ENCODE measurements at places on chromosomes 16 and 17. TPM values are rescaled to one million over a fixed set of nuclear protein-coding genes. Genes with fewer than 3 reads are reported as not detected.

- DNase-seq = no peak
Observed at GRCh38 chr17:75498039-75498725, 17.2 kb downstream of the CASKIN2 start.

DNA sequence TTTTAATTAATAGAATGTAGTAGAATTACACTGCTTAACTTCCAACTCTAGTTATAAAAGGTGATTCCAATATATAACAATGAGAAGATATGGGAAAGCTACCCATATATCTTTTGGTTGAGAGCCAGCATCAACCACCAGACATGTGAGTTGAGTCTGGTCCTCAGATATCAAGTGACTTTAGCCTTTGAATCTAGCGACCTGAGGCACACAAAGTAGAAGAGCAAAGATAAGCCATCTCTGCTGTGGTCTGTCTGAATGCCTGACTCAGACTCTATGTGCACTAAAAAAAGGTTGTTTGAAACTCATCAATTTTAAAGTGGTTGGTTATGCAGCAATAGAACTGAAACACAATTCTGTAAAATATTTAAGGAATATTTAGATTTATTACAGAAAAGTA is 492.5 kb upstream of the SOX9 start:
- DNase-seq = no peak

The SPNS3 gene
- 5.2 TPM for polyA plus RNA-seq

DNA sequence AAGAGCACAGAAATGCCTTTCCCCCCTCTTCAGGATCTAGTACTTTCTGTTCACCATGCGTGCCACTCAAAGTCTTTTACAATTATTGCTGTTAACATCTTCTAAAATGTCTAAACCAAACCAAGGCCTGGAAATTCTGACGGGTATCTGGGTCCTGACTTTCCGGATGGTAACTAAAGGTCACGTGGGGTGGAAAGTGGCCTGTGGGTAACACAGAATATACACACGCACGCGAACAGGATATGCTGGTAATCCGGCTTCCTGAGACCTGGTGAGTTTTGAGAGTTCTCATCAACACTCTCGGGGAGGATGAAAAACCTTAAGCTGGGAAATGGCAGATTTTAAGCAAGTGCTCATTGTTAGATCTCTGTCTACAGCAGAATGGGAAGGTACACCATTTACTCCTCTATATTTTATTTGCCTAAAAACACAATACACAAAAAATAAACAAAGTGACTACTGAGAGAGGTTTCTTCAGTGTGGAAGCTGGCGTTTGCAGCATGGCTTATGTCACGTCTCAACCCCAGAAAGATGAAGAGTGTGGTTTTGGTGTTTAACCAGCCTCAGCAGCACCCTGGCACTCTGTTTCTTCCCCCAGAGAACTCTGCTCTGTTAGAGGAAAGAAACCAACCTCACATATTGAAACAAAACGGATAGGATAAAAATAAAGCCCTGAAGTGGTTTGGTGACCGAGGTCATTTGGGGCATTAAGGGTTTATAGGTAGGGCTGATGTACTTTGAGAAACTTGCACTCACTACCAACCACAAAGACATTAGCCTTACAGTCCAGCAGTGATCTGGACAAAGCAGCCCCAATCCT is 37.3 kb downstream of the SMG6 start:
- no peak for DNase-seq

The CHP2 gene
- 1.9 TPM for polyA plus RNA-seq

DNA sequence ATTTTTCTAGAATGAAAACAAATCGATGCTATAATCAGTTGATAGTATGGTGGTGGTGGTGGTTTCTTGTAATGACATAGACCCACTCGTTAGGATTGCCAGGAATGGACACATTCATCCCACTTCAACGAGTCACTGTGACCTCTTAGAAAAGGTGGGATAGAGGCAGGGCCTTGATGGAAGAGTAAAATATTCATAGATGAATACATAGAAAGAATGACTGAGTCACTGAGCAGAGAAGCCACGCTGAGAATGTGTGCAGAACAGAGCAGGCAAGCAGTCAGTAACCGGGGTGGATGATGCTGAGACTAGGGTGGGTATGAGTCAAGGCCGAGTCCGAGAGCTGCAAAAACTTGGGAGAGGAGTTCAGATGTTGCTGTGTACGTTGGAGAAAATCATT is 129.9 kb downstream of the PITPNC1 start:
- DNase-seq = no peak

The ACAP1 gene
- 7.6 TPM for polyA plus RNA-seq

DNA sequence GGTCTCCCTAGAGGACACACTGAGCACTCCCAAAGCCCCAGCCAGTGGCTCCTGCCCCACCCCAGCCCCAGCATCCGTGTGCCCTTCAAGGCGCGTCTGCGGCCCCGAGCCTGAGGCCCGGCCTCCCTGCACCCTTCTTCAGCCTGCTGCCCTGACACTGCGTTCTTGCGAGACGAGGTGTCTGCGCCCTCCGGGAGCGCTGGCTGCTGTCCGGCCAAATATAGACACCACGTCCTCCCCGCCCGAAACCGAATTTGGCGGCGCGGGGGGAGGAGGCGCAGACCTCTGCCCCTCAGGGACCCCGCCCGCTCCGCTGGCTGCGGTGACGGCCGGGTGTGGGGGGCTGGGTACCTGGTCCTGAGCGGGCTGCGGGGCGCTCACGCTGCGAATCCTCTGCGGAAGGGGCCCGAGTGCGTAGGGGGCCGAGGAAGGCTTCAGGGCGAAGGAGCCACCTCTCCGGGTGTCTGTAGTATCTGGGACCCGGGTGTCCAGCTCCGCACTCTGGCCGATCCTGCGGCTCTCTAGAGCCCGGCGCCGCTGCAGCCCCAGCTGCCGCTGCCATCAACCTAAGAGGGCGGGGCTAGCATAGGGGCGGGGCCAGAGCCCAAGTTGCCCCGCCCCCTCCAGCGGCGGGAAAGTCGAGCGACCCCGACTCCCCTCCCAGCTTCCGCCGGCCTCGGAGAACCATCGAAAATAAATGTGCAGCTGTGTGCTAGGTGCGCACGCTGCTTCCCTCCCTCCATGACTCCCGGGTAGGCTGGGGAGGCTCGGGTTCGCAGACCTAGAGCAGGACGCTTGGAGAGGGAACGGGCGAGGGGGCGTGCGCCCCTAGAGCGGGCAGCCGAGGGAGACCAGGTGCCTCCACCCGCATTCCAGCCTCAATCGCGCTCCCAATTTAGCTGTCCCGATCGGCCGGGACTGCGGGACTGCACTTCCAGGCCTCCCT is at the start of gene CORO6:
CORO6 (minus strand) TSS at position 576 of the 946 bp plus-strand sequence. CDS start 1,491 bp downstream, outside the sequence.
- DNase-seq = no peak

- no peak for DNase-seq
Observed at GRCh38 chr16:14251419-14251818, 180.3 kb downstream of the MRTFB start.

DNA sequence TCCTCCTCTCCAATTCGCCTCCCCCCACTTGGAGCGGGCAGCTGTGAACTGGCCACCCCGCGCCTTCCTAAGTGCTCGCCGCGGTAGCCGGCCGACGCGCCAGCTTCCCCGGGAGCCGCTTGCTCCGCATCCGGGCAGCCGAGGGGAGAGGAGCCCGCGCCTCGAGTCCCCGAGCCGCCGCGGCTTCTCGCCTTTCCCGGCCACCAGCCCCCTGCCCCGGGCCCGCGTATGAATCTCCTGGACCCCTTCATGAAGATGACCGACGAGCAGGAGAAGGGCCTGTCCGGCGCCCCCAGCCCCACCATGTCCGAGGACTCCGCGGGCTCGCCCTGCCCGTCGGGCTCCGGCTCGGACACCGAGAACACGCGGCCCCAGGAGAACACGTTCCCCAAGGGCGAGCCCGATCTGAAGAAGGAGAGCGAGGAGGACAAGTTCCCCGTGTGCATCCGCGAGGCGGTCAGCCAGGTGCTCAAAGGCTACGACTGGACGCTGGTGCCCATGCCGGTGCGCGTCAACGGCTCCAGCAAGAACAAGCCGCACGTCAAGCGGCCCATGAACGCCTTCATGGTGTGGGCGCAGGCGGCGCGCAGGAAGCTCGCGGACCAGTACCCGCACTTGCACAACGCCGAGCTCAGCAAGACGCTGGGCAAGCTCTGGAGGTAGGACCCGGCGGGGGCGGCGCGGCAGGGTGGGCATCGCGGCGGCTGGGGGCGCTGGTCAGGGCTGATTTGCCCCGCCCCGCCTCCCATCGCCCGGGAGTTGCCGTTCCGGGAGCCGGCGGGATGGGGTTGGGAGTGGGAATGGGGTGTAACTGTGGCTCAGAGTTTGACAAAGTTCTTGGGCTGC is 567 bp downstream of the SOX9 start:
- DNase-seq = no peak

- no peak for DNase-seq
Observed at GRCh38 chr16:71368958-71369357, 10.4 kb downstream of the CALB2 start.

The SRP68 gene
- 118 TPM for polyA plus RNA-seq

DNA sequence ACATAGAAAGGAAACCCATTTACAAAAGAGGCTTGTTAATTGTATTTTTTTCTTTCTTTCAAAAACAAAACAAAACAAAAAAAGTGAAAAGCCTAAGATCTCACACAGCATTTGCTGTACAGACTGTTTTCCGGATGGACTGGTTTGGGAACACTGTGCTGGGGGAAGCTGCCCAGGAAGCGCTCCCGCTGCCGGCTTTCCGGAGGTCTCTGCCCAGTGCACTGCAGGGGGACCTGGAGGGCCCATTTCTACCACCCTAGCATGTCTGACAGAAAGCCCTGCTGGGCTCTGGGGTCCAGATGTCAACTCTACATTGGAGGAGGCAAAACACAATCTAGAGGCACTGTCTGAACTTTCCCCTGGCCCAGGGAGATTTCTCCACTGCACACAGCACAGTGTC is 26.3 kb upstream of the CLEC18B start:
- DNase-seq = no peak

GRCh38 chr17:6555331-6556120 is 829 bp downstream of the PITPNM3 start:
- no peak for DNase-seq

GRCh38 chr17:80036715-80037477 is 454 bp downstream of the CCDC40 start:
- peak; percentile 64 for DNase-seq

The SYT17 gene
- polyA plus RNA-seq = 10.5 TPM

DNA sequence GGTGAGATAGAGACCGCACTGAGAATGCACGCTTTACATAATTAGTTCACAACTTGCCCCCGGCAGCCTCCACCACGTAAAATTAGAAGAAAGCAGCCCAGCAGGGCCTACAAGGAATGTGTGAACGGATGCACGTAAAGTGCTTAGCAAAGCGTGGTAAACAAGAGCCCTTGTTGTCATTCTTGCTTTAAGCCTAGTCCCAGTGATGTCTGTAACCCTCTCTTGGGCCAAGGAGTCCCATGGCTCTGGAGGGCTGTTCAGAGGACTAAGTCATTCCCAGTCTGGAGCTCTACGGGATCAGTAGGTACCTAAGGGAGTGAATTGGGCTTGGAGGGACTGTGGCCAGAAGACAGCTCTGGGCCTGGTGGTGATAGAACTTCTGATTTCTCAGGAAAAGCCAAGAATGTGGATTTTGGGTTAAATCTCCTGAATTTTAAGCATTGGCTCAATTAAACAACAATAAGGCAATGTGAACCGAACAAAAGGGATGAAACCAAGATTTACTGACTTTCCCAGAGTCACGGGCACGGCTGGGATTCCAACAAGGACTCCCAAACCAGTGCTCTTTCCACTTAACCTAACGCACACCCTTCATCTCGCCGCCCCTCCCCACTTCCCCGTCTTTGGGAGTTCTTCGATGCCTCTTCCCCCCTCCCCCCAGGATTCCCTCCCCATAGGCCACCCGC is 775 bp upstream of the CHP2 start:
- no peak for DNase-seq

- no peak for DNase-seq
Observed at GRCh38 chr17:77491921-77492445, 351.2 kb downstream of the SEC14L1 start.

DNA sequence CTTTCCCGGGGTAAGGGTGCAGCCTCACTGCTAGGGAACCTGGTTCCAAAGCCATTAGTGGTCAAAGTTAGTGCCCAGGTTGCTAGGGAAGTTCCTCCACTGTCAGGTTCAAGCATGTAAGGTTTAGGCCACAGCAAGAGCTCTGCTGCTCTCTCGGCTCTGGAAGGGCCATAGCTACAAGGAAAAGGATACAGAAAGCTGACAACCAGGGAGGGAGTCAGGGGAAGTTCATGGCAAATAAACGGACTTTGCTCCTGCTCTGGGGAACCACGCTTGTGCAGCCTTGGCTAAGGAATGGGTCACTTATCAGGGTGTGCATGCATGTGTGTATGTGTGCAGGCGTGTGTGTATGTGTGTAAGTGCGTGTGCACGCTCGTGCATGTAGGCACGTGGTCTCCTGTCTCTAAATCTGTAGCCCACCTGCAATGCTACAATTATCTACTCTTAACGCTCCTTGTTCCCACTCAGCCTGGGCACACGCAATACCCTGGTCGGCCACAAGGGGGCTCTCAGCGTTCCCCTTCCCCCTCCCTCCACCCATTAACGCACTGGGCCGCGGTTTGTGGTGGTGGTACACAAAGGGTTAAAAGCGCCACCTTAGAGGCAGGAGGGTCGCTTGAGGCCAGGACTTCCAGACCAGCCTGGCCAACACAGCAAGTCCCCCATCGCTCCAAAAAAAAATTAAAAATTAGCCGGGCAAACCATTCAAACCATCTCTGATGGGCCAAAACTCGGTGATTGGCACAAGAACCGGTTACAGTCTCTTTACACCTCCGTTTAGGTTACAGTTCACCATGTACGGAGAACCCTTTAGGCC is 48.4 kb upstream of the KDM8 start:
- DNase-seq = peak; percentile 26

- DNase-seq = no peak
Observed at GRCh38 chr17:70709596-70709995, 540.3 kb downstream of the KCNJ2 start.

The GALK1 gene
- polyA plus RNA-seq = 37.6 TPM

The PIRT gene
- polyA plus RNA-seq = not detected

All from renal cortex interstitium (tissue), 15 donors.